Stimulated activated naive CD8-positive, alpha-beta T cell treated with anti-CD3 and anti-CD28 coated beads, Interleukin-15, amount 100 ng/mL, for 72 hours (primary cell): ENCODE measurements at places on chromosomes 2 and 18.

GRCh38 chr2:120776649-120777048 is 41.0 kb downstream of the GLI2 start:
- DNase-seq = no peak

GRCh38 chr18:45343365-45343764 is 271.9 kb upstream of the SLC14A2 start:
- no peak for DNase-seq

DNA sequence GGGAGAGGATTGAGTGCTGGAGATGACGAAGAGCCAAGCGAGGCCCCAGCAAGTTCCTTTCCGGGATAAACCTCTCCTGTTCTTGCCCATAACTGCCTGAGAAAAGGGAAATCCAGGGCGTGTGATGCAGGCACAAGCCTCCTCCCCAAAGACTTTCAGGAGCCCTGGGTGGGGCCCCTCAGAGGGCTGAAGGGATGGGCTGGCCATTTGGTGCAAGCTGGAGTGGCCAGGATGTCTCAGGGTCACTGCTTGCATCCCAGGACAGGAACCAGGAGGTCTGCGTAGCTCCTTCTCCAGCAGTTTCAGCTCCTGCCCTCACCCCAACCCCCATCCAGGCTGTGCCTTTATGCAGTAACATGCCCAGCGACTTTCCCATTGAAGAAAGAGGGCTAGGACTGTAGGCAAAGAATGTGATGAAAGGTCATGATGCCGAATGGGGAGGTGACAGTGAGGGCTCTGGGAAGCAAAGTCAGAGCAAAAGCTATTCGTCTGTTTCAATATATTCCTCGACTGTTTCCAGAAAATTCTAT is 80.2 kb downstream of the PXDN start:
- DNase-seq = no peak

GRCh38 chr18:28039078-28039477 is 137.9 kb downstream of the CDH2 start:
- no peak for DNase-seq

GRCh38 chr2:177682006-177682405 is 289.4 kb downstream of the AGPS start:
- DNase-seq = no peak

DNA sequence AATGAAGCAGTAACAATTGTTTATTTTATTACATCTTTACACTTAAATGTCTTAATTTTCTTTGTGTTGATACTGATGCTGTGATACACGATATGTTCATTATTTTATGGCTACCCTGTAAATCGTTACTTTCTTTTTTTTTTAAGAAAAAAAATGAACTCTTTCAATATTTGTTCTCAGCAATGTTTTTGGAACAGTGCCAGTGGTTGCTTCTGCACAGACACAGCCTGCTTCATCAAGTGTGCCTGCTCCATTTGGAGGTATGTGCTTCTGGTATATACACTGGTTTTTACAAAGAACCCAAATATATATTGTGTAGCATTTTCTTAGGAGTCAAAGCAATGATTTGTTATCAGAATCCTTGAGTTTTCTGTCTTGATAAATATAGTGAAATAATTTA is 62.2 kb upstream of the SCYGR2 start:
- DNase-seq = no peak

DNA sequence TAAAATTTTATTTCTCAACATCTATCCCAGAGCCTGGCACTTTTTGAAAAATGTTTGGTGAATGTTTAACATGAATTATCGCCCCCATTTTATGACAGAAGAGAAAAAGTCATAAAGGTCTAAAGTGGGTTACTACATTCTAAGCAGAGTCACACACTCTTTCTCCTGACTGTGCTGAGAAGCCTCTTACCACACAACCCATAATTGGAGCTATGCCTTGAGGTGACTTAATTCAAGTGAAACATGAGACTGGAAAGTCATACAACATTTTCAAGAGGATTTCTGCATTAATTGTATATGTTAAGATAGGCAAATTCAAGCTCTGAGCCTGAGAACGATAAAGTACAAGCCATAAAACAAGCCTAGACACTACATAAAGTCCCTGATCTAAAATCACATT is 3.1 kb upstream of the DSEL start:
- DNase-seq = no peak
